H7 (cell line): ENCODE measurements at places on chromosomes 6 and 20. TPM values are rescaled to one million over a fixed set of nuclear protein-coding genes. Genes with fewer than 3 reads are reported as not detected.

DNA sequence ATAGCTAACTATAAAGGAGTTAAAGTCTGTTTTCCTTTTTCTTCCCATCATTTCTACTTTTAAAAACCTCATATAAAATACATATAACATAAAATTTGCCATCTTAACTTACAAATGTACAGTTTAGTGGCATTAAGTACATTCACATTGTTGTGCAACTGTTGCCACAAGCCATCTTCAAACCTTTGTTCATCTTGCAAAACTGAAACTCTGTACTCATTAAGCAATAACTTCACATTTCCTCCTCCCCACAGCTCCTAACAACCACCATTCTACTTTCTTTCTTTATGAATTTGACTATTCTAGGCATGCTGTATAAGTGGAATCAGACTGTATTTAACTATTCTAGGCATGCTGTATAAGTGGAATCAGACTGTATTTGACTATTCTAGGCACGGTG lies 4.5 kb downstream of the CCDC170 start:
- no peak for DNase-seq

DNA sequence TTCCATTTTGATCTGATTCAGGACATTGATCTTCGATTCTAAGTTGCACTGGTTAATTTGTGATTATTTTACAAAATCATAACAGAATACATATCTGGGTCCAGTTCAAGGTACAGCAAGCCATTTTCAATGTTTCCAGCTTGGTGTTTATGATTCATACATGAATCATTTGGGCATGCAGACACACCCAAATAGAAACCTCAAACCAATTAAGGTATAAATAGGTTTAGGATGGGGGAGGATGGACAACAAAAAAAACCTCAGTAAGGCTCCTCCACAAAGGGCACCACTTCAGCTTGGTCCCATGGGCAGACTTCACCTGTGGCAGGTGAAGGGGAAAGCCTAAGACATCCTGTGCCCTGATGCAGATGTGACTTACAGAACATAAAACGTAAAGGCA lies 192.7 kb downstream of the KHDC1L start:
- no peak for DNase-seq

- DNase-seq = no peak
These were observed 733.0 kb downstream of the GRIK2 start for GRCh38 chr6:102126488-102126887.

GRCh38 chr6:98836025-98836961 lies 1.9 kb downstream of the POU3F2 start:
- peak; percentile 84 for DNase-seq

DNA sequence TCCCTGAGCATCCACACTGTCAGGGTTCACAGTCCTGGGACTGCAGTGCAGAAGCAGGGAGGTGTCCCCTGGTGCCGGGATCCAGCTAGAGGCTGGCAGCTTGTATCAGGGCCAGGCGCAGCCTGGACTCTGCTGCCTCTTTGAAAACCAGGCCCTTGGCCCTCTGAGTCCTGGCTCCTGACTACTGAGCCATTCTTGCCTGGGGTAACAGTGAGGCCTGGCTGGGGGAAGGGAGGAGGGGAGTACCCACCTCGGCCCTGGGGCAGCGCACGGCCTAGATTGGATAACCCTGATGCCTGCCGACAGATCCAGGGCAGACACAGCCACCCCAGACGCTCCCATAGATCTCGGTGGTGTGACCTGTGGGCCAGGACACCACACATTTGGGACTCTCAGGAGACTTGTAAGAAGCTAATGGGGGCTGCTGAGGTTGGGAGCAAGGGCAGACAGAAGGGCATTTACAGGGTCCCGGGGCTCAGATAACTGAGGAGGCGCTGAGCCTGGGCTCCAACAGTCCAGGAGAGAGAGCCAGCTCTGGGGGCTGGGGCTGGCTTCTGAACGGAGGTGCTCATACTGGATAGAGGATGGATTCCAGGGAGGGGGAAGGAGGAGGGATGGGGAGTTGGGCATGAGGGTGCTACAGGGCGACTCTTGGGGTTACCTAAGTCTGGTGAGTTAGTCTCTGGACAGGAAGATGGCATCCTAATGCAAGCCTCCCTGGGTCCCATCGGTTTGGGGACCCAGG lies 30.5 kb downstream of the SPDEF start:
- peak; percentile 54 for DNase-seq

DNA sequence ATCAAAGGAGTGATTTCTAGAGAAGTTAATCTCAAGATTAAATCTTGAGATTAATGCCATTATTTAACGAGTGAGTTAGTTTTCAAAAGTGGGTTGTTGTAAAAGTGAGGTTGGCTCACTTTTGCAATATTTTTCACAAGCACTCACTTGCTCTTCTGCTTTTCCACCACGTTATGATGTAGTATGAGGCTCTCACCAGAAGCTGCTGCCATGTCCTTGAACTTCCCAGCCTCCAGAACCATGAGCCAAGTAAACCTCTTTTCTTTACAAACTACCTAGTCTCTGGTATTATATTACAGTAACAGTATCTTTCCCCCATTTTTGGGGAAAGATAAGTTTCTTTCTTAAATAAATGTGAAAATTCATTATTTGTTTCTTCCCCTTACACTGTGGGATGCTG lies 227.6 kb upstream of the ZFP64 start:
- no peak for DNase-seq

ID4 gene
- total RNA-seq = 3.4 and 3.5 TPM in 2 replicates

- DNase-seq = no peak
These were observed 12.2 kb downstream of the NCOA7 start for GRCh38 chr6:125802943-125803377.

DNA sequence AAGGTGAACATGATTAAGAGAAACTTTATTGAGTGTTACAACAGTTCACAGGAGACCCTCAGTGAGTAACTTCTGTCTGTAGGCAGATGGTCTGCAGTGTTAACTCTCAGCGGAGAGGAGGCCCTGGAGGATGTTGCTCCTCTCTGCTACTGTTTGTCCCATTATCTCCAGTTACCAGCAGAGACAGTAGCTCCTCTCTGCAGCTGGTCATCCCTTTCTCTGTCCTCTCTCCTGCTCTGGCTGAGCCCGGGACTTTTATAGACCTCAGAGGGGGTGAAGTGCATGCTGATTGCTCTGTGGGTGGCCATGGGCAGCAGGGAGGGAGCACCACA lies 5.7 kb downstream of the GTSF1L start:
- no peak for DNase-seq

DNA sequence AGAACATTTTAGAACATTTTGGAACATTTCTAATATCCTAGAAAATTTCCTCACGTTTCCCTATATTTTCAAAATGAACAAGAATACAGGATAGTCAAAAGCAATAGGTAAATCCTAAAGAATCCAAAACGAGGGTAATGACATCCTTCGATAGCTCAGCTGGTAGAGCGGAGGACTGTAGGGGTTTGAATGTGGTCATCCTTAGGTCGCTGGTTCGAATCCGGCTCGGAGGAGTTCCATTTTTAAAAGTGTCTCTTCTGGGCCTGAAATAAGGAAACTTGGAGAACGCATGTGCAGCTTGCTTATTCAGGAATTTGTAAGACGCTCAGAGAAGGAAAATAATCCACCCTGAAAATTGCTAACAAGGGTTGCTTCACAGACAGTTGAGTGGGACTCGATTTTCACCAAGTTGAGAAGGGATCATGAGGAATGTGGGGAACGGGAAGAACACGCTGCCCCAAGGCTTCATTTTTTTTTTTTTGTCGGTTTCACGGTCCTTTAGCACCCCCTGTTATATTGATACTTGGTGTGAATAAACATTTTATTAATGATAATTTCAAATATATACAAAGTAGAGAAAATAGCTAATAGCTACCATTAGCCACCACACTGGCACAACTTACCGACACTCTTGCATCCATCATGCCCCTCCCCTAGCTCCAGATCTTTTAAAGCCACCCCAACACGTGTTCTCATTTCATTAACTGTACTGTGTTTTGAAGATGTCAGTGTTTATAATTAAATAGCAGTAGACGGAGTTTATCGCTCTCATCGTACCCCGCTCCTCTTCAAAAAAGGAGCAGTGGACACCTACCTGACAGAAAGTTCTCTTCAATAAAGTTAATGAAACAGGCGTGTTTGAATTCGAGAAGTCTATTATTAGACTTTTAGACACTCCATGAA lies 1.8 kb upstream of the ABT1 start:
- DNase-seq = peak; percentile 46

- peak; percentile 84 for DNase-seq
These were observed 4.5 kb upstream of the TNXB start for GRCh38 chr6:32113386-32114352.

- DNase-seq = no peak
These were observed 17.8 kb upstream of the SCAF8 start for GRCh38 chr6:154715446-154715845.

GTSF1L gene
- total RNA-seq = not detected in 2 replicates

HAO1 gene
- not detected in 2 replicates for total RNA-seq

COL12A1 gene
- 0.63 and 1.9 TPM in 2 replicates for total RNA-seq

PPIL1 gene
- total RNA-seq = 86.0 and 91.1 TPM in 2 replicates

DNA sequence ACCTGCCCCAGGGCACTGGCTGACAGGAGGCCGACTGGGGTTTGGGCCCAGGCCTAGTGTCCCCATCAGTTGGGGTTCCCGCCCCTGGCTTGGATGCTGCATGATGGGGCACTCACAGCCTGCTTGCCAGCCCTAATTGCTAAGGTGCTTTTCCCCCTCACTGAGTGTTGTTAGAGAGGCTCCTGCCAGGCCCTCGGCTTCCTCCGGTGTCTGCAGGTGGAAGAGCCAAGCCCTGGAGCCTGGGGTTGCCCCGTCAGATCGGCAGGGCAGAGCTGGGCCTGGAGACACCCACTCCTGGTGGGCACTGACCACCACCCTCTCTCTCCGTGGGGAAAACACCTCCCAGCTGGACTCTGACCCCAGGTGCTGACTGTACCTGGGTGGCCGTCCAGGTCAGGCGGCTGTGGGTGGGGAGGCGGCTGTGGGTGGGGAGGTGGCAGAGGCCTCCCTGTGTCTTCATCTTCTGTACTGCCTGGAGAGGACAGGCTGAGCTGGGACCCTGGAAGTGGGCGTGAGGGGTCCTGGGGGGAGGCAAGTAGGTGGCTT lies 6.0 kb upstream of the CABLES2 start:
- no peak for DNase-seq

MDFI gene
- 205 and 262 TPM in 2 replicates for total RNA-seq

PTGIS gene
- 14.3 and 15.4 TPM in 2 replicates for total RNA-seq

GRCh38 chr6:161274898-161275297 lies 1.0 kb upstream of the AGPAT4 start:
- DNase-seq = no peak

DNA sequence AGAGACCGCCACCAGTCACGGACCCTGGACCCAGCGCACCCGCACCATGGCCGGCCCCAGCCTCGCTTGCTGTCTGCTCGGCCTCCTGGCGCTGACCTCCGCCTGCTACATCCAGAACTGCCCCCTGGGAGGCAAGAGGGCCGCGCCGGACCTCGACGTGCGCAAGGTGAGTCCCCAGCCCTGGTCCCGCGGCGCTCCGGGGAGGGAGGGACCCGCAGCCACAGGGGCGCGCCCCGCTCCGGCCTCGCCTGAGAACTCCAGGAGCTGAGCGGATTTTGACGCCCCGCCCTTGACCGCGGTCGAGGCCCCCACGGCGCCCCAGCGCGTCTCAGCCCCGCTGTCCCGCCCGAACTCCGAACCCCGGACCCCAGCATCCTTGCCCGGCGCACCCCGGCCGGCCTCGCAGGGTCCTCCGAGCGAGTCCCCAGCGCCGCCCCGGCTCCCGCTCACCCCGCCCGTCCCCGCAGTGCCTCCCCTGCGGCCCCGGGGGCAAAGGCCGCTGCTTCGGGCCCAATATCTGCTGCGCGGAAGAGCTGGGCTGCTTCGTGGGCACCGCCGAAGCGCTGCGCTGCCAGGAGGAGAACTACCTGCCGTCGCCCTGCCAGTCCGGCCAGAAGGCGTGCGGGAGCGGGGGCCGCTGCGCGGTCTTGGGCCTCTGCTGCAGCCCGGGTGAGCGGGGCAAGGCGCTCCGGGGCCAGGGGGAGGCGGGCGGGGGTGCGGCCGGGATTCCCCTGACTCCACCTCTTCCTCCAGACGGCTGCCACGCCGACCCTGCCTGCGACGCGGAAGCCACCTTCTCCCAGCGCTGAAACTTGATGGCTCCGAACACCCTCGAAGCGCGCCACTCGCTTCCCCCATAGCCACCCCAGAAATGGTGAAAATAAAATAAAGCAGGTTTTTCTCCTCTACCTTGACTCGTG lies at the start of gene OXT:
Gene OXT, plus strand, starts transcription at position 11 of the 920 bp plus-strand sequence. Its CDS starts 36 bp downstream, at position 47.
- DNase-seq = peak; percentile 82

DLL1 gene
- total RNA-seq = 3.4 and 7.3 TPM in 2 replicates

DNA sequence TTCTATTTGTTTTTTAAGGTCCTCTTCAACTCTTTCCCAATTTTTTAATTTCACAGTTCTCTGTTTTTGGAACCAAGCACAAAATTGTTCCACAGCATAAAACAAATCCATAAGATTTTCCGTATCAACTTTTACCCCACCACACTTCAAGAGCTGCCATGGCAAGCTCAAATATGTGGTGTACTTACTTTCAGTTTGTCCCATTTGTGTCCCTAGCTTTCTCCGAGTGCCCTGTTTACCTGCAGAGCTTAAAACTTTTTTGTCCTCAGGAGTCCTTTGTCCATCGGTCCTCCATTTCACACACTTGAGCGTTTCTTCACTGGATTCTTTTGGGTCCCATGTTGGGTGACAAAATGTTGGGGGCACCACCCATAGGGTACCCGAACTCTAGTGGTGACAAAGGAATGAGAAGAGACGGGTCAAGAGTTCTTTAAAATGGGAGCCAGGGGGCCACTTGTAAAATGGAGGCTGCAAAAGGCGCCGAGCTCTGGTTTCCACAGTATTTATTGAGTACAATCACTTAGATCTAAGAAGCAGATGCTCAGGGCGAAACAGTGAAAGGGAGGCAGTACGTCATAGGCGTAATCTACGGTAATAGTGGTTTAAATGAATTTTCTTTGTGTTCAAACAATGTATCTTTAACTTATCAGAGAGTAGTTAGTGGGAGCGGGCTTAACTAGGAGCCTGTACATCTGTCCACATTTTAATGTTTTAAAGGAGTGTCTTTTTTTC lies 39.8 kb upstream of the SERINC1 start:
- no peak for DNase-seq

ENPP5 gene
- 6.5 and 9.0 TPM in 2 replicates for total RNA-seq

SMLR1 gene
- not detected in 2 replicates for total RNA-seq

DNA sequence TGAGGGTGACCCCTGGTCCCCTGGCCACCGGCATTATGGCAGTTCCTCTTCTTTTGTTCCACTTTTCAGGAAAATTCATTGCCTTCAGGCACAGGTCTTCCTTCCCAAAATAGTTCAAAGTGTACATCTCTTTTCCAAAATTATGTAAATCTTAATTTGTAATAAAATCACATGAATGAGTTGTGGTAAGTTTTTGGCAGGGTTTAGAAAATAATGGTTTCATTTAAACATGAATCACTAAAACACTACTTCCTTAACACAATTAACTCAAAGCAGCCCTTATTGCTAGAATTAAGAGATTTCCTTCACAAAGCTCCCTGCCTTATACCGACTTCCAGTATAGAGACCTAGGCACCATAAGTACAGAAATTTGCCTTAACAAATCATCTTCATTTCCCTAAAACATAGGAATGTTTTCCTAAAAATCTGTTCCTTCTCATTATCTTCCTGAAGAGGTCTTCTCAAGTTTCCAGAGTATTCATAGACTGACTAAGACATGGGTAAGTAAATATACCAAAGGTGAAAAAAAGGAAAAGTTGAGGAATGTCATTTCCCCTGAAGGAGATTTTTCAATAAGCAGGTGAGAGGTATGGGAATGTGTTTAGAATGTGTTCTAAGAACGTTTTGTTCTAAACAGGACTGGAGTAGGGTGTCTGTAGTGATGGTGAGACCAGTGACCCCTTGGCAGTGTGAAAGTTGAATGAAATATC lies 148.2 kb upstream of the CITED2 start:
- no peak for DNase-seq

PDE10A gene
- total RNA-seq = 1.1 and 1.6 TPM in 2 replicates

CST2 gene
- total RNA-seq = not detected in 2 replicates

SLC22A16 gene
- not detected in 2 replicates for total RNA-seq

PET117 gene
- 17.2 and 22.3 TPM in 2 replicates for total RNA-seq

- no peak for DNase-seq
These were observed 47.3 kb downstream of the RNF217 start for GRCh38 chr6:125009578-125009977.
